ENCODE measurements at places on chromosomes 5 and 9.
A peak's percentile ranks its signal among the peaks of the same experiment; 100 is the strongest.

DNA sequence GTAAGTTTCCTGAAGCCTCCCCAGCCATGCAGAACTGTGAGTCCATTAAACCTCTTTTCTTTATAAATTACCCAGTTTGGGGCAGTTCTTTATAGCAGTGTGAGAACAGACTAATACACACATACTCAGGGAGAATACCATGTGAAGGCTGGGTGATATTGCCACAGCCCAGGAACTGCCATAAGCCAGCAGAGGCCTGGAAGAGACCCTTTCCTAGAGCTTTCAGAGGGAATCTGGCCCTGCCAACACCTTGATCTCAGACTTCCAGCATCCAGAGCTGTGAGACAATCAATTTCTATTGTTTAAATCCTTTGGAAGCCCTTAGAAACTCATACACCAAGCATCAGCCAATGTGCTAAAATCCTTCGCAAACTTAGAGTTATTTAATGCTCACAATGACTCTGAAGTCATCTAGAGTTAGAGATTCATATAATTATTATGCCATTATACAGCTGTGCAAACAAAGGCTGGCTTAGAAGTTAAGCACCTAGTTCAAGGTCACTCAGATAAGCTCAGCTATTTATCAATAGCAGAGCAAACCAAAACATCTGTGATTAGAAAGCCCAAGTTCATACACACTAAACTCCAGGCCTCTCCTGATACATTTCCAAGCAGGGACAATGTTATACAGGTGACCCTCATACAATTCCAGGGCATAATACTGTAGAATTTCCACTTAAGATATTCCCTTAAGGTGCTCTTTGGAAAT lies 531.8 kb upstream of the DAP start:
- DNase-seq = no peak

GRCh38 chr9:87683751-87684626 lies 41.9 kb upstream of the CTSL start:
- DNase-seq = no peak

DNA sequence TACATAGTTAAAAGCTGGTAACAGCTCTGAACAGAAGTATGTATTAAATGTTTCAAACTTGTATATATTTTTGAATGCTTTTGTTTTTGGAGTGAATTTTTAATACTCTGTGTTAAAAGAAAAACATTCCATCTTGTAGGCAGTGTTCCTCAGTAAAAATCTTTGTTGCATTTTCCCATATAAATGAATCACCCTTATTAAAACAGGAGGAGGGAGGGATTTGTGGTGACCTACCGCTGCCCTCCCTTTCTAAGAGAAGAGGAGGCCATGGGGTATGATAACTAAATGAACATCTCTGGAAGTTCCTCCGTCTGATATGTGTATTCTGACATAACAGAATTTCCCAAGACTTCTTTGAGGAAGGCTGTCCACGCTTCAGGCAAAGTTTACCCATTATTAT lies 53.4 kb downstream of the INIP start:
- no peak for DNase-seq

DNA sequence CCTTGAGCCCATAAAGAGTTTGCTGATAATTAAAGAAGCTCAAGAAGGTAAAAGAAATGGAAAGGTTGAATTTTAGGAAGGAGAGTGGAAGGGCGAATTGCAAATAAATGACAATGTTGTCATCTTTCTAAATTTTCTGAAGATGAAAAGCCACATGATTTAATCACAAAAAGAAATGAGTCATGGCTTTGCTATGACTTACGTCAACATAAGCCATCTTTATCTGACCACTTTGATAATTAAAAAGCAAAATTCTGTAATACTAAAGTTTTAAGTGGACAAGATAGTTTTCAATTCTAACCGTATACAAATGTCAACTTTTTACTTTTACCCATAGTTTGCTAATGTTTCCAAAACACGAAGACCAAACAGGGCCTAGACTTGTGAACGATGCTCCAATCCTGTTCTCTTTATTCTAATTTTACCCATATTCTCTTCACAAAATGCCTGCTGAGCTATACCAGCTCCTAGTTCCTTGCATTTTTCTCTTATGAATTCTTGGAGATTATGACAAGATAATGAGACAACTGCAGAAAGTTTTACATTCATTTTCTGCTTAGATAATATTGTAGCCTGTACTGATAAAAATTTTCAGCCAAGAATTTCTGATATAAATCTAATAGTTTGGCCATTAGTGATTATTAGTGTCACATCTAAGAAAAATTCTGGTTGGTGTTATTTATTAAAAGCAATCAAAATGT lies 21.8 kb upstream of the PRUNE2 start:
- no peak for DNase-seq

DNA sequence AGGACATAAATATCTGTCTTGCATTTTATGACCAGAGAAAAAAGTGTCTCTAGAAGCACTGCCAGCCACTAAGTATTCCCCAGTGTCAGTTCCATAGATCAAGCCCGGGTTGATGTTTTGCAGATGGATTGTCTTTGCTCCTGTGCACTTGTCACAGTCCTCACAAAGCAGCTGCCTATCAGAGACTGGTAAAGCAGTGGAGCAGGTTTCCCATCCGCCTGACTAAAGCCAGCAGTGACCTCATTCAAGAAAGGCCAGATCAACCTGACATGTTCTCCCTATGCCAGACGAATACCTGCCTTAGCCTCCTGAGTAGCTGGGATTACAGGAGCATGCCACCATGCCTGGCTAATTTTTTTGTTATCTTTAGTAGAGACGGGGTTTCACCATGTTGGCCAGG lies 26.8 kb upstream of the GARNL3 start:
- DNase-seq = no peak

DNA sequence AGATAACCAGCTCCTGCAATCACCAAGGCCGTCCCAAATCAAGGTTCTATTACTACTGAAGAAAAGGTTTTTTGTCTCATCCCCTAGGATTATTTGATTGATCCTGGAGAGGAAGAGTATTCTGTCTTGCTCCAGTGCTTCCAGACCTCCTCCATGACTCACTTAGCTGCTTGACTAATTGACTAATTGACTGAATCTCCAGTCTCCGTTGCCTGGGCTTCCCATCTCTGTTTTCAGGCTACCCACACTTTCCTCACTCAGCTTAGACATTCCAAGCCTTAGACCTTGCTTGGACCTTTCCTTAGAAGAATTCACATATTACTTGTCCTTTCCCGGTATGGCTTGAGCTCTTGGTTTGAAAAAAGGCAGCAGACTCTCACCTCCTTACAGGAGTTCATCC lies 60.6 kb downstream of the FRMD3 start:
- no peak for DNase-seq

DNA sequence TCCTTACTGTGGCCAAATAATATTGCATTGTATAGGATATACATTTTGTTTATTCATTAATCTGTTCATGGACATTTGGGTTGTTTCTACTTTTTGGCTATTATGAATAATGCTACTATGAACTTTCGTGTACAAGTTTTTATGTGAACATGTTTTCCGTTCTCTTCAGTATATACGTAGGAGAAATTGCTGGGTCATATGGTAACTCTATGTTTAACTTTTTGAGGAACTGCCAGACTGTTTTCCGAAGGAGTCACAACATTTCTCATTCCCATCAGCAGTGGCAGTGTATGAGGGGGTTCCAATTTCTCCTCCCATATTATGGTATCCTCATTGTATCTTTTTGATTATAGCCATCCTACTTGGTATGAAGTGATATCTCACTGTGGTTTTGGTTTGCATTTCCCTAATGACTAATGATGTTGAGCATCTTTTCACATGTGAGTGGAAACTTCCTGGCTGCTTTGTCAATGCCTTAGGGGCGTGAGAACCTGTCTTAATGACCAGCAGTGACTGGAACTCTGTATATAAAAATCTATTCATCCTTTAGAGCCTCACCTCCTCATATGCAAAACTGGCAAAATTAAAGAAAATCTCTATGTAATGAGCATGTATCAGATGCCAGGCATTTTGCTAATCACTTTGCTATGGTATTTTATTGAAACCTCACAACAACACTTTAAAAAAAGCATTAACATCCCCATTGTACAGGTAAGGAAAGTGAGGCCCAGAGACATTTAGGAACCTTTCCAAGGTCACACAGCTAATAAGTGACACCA lies 47.8 kb upstream of the TGFBR1 start:
- DNase-seq = peak; percentile 75

DNA sequence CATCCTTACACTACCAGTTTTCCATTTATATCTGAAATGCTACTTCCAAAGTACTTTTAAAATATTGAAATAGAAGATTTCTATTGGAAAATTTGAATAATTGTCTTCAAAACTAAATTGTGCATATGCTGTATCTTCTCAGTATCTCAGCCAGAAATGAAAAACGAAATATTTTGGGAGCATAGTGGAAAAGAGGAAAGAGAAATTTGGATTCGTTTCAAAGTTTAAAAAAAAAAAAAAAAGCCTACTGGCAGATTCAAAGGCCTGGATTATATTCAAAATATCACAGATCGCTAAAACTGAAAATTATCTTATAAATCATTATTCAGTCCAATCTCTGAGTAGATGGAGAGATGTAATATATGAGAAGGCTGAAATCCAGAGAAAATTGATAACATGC lies 440.7 kb downstream of the TAF11L14 start:
- no peak for DNase-seq

All from suppressor macrophage treated with lipopolysaccharide for 4 hours (primary cell).